ENCODE measurements at places on chromosomes 12 and 14.

DNA sequence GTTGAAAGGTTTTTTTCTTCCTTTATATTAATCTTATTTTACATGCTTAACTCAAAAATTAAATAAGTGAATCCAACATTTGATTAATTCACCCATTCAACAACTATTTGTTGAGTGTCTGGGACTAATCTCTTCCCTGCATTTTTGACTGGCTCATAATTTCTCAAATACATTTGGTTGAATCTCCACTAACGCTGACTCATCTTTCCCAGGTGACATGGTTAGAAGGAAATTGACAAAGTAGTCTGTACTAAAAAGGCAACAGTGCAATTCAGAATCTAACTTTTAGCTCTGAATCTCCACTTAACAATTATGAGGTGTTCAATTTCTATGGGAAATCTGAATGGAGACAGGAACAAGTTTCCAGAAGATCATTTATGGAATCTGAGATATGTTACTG, 88.9 kb downstream of the LIN7A start:
- DNase-seq, result no peak

DNA sequence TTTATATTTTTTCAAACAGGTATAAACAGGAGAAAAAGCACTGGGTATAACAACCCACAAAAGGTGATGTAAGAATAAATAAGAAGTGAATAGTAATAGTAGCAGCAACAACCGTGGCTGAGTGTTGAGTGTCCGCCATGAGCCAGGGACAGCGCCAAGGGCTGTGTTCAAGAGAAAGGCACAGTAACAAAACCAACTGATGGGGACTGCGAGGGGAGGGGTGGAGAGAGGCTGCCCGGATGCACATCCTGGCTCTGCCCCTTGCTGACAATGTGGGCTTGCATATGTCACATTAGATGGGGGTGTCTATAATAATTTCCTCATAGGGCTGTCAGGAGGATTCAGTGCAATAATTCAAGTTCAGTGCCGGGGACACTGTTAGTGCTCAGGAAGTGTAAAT, 912.4 kb downstream of the VRK1 start:
- DNase-seq, result no peak

- no peak for DNase-seq
These were observed 51.9 kb upstream of the SMCO2 start for GRCh38 chr12:27394676-27395075.

DNA sequence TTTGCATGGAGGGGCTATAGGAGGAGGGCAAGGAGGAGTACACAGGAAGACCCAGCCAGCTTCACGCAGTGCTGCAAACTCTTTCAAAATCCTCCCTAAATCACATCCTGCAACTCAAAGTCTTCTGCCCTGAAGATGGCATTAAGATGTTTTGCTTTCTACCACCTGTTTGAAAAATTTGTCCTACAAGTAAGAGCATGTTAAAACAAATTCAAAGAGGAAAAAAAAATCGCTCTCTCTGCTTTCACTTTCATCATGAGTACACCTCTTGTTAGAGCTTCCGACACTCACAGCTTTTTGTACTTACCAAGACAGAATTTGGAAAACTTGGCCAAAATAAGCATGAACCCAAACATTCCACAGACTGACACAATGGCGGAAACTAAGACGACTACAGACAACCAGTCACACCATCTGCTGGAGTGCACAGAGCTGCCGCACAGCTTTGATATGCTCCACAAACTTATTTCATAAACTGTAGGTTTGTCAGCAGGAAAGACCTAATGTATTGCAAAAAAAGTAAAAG, 21.3 kb downstream of the GCH1 start:
- no peak for DNase-seq

DNA sequence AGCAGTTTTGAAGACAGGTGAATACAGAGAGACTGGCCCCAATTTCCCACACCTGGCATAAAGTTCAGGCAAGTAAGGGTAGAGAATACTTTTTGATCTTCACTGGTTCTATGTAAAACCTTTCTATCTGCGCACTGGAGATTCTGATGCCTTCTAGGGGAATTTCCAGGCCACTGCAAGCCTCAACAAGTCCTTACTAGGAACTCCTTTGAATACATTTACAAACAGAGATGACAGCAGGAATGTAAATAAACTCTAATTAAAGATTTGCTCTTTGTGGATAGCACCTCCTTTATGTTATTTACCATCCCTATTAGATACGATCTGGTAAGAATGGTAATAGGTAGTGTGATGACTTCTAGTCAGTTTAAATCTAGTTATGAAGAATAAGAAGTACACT, 69.2 kb downstream of the NTN4 start:
- no peak for DNase-seq

GRCh38 chr14:57637901-57638300, 144.2 kb upstream of the CCDC198 start:
- DNase-seq, result no peak

DNA sequence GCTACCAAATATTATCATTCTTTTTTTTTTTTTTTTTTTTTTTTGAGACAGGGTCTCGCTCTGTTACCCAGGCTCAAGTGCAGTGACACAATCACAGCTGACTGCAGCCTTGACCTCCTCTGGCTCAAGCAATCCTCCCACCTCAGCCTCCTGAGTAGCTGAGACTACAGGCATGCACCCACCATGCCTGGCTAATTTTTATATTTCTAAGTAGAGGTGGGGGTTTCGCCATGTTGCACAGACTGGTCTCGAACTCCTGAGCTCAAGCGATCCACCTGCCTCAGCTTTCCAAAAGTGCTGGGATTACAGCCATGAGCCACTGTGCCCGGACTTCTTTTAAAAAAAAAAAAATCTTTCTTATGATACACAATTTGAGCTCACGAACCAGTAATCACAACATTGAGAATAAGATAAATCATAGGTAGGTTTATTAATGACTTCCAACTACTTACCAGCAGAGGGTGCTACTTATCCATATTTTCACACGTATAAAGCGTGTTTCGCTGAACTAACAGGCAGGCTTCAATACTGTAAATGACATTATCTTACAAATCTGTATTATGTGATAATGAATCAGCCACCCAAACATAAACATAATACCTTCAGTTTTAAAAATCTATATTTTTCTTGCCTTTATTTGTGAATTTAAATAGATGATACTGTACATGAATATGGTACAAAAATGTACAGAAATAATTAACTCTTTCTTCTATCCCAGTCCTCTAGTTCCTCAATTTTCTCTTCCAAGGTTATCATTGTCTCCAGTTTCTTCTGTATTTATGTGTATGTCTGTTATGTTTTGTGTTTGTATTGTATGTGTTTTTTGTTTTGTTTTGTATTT, 42.5 kb upstream of the BCAT1 start:
- no peak for DNase-seq

GRCh38 chr12:56206452-56207166, 15.1 kb downstream of the RNF41 start:
- DNase-seq, result no peak

GRCh38 chr12:116529048-116529447, 30.1 kb upstream of the MAP1LC3B2 start:
- DNase-seq, result no peak

- no peak for DNase-seq
These were observed 59.6 kb downstream of the ZFP36L1 start for GRCh38 chr14:68733086-68733914.

GRCh38 chr12:132152953-132153352, 8.7 kb downstream of the NOC4L start:
- no peak for DNase-seq
